HT-29 (cell line): ENCODE measurements at places on chromosomes 6 and 20. TPM values are rescaled to one million over a fixed set of nuclear protein-coding genes. Genes with fewer than 3 reads are reported as not detected.

The HLA-DQB2 gene
- not detected in 2 replicates for total RNA-seq

The ENPP1 gene
- total RNA-seq, result 0.03 and 0.33 TPM in 2 replicates

DNA sequence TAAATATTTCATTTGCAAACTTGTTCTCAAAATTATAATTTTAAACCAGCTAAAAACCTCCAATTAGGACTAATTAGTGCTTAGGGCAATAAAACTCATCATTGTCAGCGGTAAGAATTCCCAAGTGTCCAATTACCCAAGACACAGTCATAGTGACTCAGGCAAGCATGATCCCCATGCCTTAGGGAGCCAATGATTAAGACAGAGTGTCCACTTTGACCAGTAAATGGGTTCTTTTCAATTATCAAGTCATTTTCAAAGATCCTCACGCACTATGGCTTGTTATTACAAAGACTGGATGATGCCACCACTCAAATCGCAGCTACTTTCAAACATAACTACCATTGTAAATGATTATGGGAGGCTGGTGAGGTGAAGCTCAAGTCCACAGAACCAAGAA is 114.0 kb downstream of the BFSP1 start:
- no peak for DNase-seq

DNA sequence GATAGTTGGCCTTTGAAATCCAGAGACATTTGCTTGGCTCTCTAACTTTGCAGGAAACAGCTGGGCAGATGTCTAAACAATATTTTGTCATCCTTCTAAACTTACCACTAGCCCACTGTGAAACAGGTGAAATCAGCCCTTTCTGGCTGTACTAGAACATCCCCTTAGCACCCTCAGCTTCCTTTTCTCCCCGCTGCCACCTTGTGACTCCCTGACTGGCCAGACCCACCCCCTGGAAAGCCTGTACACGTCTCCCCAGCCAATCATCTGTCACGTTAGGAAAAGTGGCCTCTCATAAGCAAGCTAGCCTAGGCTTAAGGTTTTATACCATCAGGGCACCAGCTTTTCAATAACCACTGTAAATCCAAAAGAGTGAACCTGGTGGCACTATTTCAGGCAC is 88.6 kb upstream of the E2F3 start:
- no peak for DNase-seq

GRCh38 chr6:49300443-49300842 is 162.6 kb downstream of the MMUT start:
- DNase-seq, result no peak

GRCh38 chr6:122838060-122838780 is 49.2 kb downstream of the SMPDL3A start:
- DNase-seq, result peak; percentile 22

- no peak for DNase-seq
Observed at GRCh38 chr6:168765752-168766151, 324.8 kb downstream of the SMOC2 start.
